Stimulated activated CD4-positive, alpha-beta T cell treated with anti-CD3 and anti-CD28 coated beads, Interleukin-1b, Interleukin-23, amount 100 ng/mL, for 1 hour (primary cell): ENCODE measurements at places on chromosomes 11 and 22.

DNA sequence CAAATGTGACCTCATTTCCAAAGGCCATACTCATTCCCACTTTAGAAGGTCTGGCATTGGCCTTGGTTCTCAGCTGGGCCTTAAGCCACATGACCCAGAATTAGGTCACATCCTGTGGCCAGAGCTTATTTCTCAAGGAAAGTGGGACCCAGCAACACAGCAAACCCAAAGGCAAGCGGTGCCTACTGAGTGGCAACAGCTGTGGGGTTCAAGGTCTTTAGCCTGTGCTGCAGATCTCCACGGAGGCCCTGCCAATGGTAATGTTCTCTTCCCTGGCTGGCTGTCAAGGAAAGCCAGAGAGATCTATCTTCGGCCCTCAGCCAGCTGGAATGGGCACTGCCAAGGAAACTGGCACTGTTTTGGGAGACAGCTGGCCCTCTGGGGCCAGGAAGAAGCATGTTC lies 41.5 kb upstream of the TP53I11 start:
- no peak for DNase-seq

DNA sequence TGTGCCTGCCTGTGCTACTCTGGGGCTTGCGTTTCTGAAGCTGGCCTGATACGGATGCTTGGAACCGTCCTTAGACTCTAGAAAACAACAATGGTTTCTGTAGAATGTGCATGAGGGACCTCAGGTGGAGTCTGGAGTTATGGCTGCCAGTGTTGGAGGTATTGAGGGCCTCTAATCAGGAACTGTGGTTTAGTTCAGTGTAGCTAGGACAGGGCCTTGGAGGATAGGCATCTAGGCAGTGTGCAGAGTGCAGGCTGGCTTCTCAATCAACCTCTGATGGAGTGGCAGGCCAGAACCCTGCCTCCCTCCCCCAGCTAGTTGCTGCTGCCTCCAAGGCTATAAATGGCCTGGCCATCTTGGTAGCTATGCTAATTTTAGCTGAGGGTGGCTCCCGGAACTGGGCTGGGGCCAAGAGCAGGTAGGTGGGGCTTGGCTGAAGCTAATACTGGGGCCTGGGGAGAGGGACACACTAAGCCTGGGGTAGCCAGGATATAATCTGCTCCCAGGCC lies 4.0 kb downstream of the STIM1 start:
- no peak for DNase-seq

GRCh38 chr11:28708075-28708474 lies 599.9 kb downstream of the METTL15 start:
- DNase-seq: no peak

GRCh38 chr22:35397095-35397904 lies 2.6 kb upstream of the MCM5 start:
- no peak for DNase-seq

DNA sequence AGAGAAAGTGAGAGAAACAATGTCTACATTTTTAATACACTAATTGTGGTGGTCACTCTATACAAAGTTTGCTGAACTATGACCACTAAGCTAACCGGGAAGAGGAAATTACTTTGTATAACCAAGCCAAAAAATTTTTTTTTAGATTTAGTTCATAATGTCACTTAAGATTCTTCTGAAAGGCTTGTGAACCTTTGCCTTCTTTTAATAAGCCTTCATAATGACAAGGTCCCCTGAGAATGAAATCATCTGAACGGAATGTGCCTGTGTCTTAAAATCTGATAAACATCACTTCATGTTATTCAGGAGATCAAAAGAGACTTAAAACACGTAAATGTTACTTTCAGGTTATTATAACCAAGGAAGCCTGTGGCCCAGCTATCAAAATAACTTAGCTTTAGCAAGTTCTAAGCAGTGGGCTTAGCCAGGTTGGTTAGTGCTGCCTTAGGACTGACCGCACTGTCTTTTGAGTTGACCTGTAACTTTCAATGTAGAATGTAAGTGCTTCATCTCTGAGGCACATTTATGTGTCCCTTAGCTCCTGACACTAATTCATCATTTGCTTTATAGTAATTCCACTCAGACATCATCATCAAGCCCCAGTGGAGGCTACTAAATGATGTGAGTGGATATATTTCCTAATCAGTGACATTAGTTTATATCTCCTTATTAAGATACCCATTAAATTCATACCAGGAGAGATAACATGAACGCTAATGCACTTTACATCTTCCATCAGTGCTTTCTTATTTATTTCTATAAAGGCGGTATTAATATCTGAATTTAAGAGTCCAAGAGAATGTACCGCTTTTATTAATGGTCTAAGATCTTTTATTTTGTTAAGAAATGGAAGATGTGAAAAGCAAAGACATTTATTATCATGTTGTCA lies 122.5 kb downstream of the WNT11 start:
- DNase-seq: no peak
